ENCODE measurements at places on chromosomes 4 and X.

GRCh38 chr4:106478152-106478551 is 109.6 kb upstream of the GIMD1 start:
- no peak for DNase-seq

GRCh38 chr4:137238456-137239162 is 293.7 kb downstream of the PCDH18 start:
- DNase-seq: no peak

- no peak for DNase-seq
Measured at GRCh38 chr4:152448038-152448707, 87.7 kb downstream of the FBXW7 start.

DNA sequence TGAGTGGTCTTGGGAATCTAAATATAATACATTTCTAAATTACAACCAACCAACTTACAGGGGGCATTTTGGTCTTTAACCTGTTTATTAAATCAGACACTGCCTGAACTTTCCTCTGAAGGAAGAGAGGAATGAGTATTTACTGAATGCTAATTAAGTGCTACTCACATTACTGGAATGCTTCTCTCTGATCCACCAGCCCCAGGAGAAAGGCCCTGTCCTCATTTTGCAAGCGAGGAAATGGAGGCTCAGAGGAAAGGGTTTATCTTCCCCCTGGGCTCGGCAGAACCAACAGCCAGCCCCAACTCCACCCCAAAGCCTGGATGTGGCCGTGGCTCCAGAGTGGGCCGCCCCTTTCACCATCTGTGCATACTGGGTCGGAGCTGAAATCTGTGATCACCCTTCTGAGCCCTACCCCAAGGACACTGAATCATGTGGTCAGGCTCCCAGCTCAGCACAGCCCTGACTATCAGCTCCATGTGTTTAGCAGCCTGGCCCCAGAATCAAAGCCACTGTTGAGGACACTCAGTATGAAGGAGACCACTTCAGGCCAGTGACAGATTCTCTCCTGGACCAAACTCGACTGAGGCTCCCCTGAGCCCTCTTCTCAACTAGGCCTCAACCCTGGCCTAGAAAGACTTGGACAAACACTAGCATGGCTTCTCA is 56.7 kb upstream of the ENPP6 start:
- no peak for DNase-seq

- no peak for DNase-seq
Measured at GRCh38 chr4:1408418-1408817, 2.2 kb upstream of the NKX1-1 start.

GRCh38 chr4:54189140-54189539 is 40.0 kb upstream of the PDGFRA start:
- DNase-seq: no peak
